Activated naive CD8-positive, alpha-beta T cell treated with anti-CD3 and anti-CD28 coated beads, Interleukin-2, amount 50 U/mL, for 24 hours (primary cell): ENCODE measurements at places on chromosomes 2 and 18.

DNA sequence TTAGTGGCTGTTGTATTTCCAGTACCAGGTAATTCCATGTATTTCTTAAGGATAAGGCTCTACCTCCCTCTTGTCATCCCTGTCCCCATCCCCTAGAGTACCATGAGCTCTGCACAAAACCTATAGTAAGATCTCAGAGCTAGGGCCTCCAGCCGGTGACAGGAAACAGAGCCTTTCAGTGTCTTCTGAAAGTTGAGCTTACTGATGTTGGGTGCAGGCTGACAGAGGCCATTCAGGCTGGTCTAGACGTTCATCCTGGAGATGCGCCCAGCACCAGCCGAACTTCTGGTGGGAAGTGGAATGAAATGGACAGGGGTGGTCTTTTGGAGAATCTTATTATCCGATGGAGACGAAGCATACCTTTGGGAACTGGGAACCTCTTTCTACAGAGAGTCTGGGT lies 16.7 kb upstream of the LYPD6B start:
- DNase-seq, result no peak
- peaks cover 3% of the 10 kb centered on the region for H3K27me3 ChIP-seq
- H3K4me3 ChIP-seq, result no peak overlapping the region
- no peak overlapping the region for H3K27ac ChIP-seq
- no peaks in the 10 kb centered on the region for H3K4me1 ChIP-seq
- no peaks in the 10 kb centered on the region for H3K36me3 ChIP-seq

DNA sequence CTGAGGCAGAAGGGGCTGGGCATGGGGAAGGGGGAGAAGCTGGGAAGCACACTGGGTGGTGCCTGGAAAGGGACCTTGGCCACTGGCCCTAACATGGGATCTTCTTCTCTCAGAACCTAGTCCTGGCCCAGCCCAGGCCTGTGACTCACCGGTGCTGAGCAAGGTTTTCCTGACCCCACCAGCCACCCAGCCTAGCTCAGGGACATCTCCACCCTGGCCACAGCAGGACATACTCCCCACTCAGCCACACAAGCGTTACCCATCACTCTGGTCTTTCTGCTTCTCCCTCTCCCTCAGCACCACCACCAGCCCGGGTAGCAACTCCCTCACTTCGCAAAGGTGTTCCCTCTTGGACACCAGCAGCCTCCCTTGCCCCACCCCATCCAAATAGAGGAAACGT lies 22.8 kb downstream of the TNS1 start:
- H3K36me3 ChIP-seq, result no peaks in the 10 kb centered on the region
- no peak overlapping the region for H3K27ac ChIP-seq
- peaks cover 9% of the 10 kb centered on the region for H3K27me3 ChIP-seq
- no peak for DNase-seq

GRCh38 chr2:24435391-24436316 lies 55.4 kb upstream of the NCOA1 start:
- no peaks in the 10 kb centered on the region for H3K27me3 ChIP-seq
- H3K4me3 ChIP-seq, result no peak overlapping the region
- H3K36me3 ChIP-seq, result no peaks in the 10 kb centered on the region
- DNase-seq, result no peak

GRCh38 chr18:79524181-79525078 lies 128.7 kb downstream of the NFATC1 start:
- no peaks in the 10 kb centered on the region for H3K27me3 ChIP-seq
- H3K27ac ChIP-seq, result peak overlapping the region; percentile 98
- peaks cover 26% of the 10 kb centered on the region for H3K36me3 ChIP-seq
- H3K4me1 ChIP-seq, result peaks cover 67% of the 10 kb centered on the region

DNA sequence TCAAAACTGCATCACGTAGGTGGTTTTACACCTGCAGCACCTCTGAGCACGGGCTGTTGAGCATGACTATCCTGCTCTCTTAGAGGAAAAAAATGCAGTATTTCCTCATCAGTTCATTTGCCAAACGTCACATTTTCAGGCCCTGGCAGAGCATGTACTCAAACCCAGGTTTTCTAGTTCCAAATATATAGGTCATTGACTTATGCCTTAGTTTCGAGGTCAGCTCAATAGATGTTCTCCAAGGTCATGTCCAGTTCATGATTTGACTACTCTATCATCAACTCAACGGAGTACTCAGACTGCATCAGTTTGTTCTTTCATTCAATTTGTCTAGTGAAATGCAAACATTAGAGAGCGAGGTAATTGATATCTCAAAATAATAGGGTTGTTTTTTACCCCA lies 39.3 kb upstream of the STAT1 start:
- H3K4me1 ChIP-seq, result peaks cover 28% of the 10 kb centered on the region
- no peak overlapping the region for H3K27ac ChIP-seq
- H3K27me3 ChIP-seq, result no peaks in the 10 kb centered on the region
- no peak for DNase-seq

- no peak for DNase-seq
- H3K4me1 ChIP-seq, result peaks cover 71% of the 10 kb centered on the region
- H3K27ac ChIP-seq, result no peak overlapping the region
- no peak overlapping the region for H3K4me3 ChIP-seq
These were observed 5.2 kb downstream of the ZNF638 start for GRCh38 chr2:71336802-71337201.

GRCh38 chr2:167784084-167784425 lies 463.3 kb downstream of the STK39 start:
- H3K36me3 ChIP-seq, result no peaks in the 10 kb centered on the region
- H3K4me3 ChIP-seq, result no peak overlapping the region

- peaks cover 22% of the 10 kb centered on the region for H3K4me1 ChIP-seq
- peaks cover 11% of the 10 kb centered on the region for H3K36me3 ChIP-seq
- H3K27me3 ChIP-seq, result no peaks in the 10 kb centered on the region
- DNase-seq, result no peak
These were observed 18.1 kb downstream of the CCNYL1 start for GRCh38 chr2:207729465-207729998.
